ENCODE measurements at places on chromosomes 7 and 10. TPM values are rescaled to one million over a fixed set of nuclear protein-coding genes. Genes with fewer than 3 reads are reported as not detected.

The LRRN3 gene
- polyA plus RNA-seq, result 8.0 TPM

The VPS26A gene
- polyA plus RNA-seq, result 35.4 TPM

GRCh38 chr7:131538071-131538812 lies 18.2 kb downstream of the PODXL start:
- DNase-seq, result no peak

DNA sequence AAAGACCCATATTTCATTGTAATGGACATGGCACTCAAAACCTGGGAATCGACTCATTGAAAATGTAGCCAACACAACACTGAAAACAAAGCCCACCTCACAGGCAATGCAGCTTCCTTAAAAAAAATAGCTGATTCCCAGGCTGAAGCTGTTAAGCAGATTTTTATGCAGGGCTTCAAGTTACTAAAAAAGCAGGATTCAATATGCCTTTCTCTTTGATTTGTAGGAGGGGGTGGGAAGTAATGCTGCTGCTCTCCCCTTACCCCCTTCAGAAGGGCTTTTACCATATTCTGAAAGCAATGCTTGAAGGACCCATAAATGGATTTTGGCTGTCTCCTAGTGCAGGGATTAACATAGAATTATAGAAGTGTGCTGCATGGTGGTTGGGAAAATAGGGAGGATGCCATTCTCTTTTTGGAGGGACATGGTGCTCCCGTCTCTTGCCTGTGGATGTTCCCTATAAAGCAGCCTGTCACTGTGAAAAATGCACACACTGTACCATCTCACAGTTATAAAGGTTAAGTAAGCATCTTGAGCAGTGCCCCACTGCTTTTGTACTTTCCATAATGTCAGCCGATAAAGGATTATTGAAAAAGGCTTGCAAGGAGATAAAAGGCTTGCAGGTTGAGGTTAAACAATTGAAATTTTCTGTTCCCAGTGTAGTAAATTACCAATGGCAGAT lies 262.8 kb downstream of the AUTS2 start:
- no peak for DNase-seq

GRCh38 chr7:138170959-138171703 lies 94.9 kb downstream of the AKR1D1 start:
- no peak for DNase-seq

DNA sequence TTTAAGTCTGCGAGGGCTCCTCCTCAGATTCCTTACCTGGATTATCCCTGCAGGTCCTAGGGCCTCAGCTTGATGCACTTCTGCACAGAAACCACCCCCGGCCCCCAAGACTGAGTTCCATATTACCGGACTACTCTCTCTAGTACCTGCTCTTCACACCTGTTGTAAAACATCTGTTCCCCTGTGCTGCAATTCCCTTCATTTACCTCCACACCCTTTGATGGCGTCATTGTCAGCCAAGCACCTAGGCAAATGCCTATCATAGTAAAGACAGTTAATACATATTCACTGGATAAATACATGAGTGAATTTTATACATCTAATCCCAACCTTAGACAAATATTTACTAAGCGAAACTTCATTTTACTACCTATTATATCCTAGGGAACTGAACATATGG lies 275.5 kb downstream of the PLXDC2 start:
- DNase-seq, result no peak

GRCh38 chr10:75865413-75866299 lies 434.2 kb downstream of the LRMDA start:
- DNase-seq, result no peak

The TMEM229A gene
- 0.09 TPM for polyA plus RNA-seq

The ACTL6B gene
- not detected for polyA plus RNA-seq

DNA sequence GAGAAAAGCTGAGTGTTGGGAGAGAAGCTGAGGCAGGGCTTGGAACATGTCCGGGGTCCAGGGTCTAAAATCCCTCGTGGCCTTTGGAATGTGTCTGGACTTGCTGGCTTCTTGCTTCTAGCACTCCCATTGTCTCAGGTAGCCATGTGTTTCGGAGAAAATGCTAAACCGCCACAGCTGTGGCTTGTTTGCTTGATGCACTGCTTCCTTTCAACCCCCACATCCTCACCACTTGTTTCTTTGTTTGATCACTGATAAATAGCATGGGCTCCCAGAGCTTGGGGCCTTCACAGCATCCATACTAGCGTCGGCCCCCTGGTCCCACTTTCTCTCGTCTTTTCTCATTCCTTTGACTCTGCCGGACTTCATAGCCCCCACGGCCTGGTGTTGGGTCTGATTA lies 102.7 kb downstream of the ANKRD26 start:
- no peak for DNase-seq

All from hindlimb muscle (tissue), 1 donor.